ENCODE measurements at places on chromosomes 12 and 14. TPM values are rescaled to one million over a fixed set of nuclear protein-coding genes. Genes with fewer than 3 reads are reported as not detected.

The PSMB5 gene
- 198 TPM for total RNA-seq

The GPD1 gene
- 0.70 TPM for total RNA-seq

The IL31 gene
- total RNA-seq, result 4.1 TPM

The RTL1 gene
- not detected for total RNA-seq

The CCDC196 gene
- total RNA-seq, result not detected

The CBLN3 gene
- total RNA-seq, result 7.7 TPM

The KRT73 gene
- total RNA-seq, result 0.13 TPM

The SLCO1B3 gene
- not detected for total RNA-seq

The HNRNPA1 gene
- total RNA-seq, result 2,000 TPM

The TBC1D30 gene
- 1.7 TPM for total RNA-seq

The DPF3 gene
- total RNA-seq, result 0.50 TPM

GRCh38 chr12:9706086-9706685 lies 26.7 kb downstream of the CLECL1 start:
- DNase-seq, result no peak

GRCh38 chr14:36293824-36294223 lies 26.6 kb downstream of the MBIP start:
- no peak for DNase-seq

DNA sequence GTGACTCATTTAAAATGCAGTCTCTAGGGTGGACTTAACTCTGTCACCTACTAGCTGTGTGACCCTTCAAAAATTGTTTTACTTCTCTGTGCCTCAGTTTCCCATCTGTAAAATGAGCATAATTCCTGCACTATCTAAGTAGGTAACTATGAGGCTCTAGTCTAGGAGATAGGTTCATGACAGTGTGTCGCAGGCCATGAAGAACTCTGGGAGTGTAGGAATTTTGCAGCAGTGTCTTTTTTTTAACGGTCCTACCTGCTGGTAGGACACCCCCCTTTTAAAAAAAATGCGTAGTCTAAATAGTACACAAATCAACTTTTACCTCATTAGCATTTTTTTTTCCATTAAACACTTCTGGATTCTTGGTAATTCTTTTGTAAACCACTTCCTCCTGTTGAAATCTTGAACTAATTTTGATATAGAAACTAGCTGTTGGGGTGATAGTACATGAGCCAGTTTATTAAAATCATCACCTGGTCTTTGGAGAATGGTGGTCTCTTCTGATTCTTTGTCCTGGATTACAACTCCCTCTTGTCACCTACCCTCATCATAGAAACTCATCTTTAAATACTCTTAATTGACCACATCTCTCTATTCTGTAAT lies 86.0 kb upstream of the SLC38A2 start:
- no peak for DNase-seq

DNA sequence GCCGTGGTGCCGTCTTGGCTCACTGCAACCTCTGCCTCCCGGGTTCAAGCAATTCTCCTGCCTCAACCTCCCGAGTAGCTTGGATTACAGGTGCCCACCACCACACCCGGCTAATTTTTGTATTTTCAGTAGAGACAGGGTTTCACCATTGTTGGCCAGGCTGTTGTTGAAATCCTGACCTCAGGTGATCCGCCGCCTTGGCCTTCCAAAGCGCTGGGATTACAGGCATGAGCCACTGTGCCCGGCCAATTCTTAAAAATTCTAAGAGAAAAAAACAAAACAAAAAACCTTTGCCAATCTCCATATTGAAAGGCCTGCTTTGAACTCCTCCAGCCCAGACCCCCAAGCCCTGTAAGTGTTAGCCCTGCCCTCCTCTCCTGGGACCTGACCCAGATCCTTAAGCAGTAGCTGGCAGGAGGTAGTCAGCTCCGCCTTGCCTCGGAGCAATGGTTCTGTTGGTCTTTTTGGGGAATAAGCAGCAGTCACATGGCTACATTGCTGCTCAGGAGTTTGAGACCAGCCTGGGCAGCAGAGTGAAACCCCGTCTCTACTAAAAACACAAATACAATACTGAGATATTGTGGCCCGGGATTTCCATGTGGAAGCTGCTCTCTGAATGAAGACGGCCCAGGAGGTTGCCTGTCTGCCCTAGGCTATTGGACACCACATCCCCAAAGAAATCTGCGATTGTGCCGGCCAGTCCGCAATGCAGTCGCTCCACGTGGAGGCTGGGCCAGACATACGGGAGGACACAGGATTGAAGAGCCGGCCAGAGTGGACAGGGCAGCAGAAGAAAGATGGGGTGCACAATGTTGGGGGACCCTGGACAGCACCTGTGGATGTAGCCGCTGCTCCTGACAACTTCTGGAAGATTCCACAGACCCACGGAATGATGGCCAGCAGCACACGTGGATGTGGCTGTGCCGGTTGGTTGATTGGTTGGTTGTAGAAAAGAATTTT lies 28.8 kb upstream of the BEGAIN start:
- no peak for DNase-seq

DNA sequence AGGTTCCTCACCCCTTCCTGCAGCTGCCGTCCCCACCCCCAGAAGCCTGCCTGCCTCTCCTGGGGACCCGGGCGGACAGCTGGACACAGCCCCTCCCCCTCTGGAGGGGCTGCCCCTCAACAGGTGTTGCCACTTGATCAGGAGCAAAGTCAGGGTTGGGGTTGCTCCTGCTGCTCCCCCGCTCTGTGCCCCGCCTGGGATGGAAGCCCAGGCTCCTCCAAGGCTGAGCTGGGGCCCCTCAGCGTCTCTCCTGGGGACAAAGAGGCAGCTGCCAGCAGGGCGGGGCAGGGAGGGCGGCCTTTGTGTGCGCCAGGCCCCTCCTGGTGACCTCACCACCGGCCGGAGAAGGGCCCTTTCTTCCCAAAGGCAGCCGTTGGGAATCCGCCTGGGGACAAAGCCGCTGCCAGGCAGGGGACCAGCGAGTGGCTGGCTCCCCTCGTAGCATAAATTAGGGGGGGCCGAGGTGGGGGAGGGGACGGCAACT lies 13.7 kb downstream of the TRMT61A start:
- DNase-seq, result no peak

GRCh38 chr14:90658541-90658967 lies 157.7 kb downstream of the TTC7B start:
- no peak for DNase-seq

GRCh38 chr14:89702876-89703200 lies 251.7 kb downstream of the EFCAB11 start:
- no peak for DNase-seq

GRCh38 chr14:90739318-90740068 lies 76.7 kb downstream of the TTC7B start:
- no peak for DNase-seq

- DNase-seq, result no peak
Measured at GRCh38 chr12:38872156-38872555, 33.2 kb downstream of the CPNE8 start.

GRCh38 chr14:86541972-86542371 lies 1012.0 kb downstream of the FLRT2 start:
- no peak for DNase-seq

GRCh38 chr12:14884458-14884878 lies 1.2 kb downstream of the MGP start:
- DNase-seq, result peak; percentile 68

GRCh38 chr12:108689314-108690190 lies 41.8 kb downstream of the CORO1C start:
- DNase-seq, result peak; percentile 61
